ENCODE measurements at places on chromosomes 5 and 9.

- no peak for DNase-seq
These were observed 47.7 kb downstream of the UGCG start for GRCh38 chr9:111944241-111944866.

- no peak for DNase-seq
These were observed 1.4 kb upstream of the SPAAR start for GRCh38 chr9:35907711-35908503.

DNA sequence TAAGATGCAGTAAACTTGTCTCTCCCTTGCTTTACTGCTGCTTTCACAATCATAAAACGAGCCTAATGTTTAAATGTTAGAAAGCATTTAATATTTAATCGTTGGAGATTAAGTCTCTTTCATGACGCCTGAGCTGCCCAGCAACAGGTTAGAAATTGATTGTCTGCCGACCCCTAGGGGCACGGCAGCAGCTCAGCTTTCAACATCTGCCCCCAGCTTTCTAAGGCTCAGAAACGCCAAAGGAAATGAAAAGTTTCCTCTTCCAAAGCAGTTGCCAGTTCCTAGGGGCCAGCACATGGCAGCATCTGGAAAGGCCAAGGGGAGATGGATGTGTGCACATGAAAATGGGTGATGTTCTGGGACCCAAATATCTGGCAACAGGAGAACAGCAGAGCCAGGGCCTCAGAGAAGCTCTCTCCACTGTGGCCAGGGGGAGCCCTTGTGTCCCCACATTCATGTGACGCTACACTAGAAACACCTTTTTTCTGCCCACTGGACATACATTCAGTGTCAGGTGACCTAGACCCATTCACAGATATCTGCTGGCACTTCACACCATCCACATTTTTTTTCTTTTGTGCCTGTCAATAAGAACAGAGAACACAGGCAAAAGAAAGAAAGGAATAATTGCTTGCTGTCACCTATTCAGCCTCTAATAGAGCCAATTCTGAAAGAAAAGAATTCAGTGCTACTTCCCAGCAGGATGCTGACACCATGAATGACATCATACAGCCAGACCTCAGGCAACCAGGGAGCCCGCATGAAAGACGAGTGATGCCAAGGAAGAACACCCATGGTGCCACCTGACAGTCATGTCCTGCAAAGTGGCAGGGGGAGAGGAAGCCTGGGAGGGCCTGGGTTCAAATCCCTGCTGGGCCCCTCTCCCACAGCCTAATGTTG lies 205.0 kb upstream of the TAS2R1 start:
- DNase-seq: no peak

DNA sequence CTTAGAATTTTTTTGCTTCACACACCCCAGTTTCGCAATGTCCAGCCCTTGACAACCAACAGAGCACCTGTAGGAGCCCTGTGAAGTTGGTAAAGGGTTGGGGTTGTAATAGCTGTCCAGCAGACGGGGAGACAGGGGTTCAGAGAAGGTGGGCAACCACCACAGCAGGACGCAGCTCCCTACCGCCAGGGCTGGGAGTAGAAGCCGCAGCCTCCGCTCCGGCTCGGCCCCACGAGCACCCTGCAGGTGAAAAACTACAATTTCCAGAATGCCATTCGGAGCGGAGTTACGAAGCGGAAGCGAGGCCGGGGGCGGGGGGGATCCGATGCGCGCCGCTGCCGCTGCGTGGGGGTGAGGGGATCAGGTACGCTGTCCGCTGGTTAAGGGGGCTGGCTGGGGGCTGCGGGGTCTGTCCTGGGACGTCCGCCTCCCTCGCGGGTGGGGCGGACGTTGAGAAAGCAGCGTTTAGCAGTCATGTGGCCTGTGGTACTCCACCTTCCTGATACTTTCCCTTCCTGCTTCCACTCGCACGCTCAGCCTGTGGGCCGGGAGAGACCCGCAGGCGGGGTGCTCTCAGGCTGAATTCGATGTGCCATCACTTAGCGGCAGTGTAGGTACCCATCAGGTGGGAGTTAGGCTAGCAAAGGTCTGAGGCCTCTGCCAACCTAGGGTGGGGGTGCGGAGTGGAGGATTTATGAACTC lies at the start of gene TRMT10B:
Gene TRMT10B (plus strand): TSS at position 317 of the 702 bp plus-strand sequence. CDS start 8,127 bp downstream, outside the sequence.
- DNase-seq: peak; percentile 65

GRCh38 chr9:133608382-133608781 lies 807 bp downstream of the FAM163B start:
- no peak for DNase-seq

DNA sequence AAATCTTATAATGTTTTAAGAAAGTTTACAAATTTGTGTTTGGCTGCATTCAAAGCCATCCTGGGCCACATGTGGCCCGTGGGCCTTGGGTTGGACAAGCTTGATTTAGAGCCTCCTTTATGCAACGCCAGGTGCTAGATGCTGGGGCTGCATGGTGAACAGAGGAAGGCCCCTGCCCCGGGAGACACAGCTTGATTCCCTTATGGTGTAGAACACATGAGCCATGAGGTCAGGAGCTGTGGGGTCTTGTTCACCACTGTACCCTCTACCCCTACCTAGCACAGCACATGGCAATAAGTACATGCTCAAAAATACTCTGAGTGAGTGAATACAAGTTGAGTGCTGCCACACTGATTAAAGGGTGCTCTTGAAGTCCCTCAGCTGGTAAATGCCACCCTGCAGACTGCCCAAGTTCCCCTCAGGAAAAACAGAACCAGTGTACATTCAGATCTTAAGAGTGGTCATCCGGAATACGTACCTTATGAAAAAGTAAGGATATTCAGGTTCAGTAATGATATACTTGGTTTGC lies 71.9 kb downstream of the ARRDC3 start:
- DNase-seq: no peak

- no peak for DNase-seq
These were observed 9.2 kb upstream of the CFAP157 start for GRCh38 chr9:127697575-127697974.

DNA sequence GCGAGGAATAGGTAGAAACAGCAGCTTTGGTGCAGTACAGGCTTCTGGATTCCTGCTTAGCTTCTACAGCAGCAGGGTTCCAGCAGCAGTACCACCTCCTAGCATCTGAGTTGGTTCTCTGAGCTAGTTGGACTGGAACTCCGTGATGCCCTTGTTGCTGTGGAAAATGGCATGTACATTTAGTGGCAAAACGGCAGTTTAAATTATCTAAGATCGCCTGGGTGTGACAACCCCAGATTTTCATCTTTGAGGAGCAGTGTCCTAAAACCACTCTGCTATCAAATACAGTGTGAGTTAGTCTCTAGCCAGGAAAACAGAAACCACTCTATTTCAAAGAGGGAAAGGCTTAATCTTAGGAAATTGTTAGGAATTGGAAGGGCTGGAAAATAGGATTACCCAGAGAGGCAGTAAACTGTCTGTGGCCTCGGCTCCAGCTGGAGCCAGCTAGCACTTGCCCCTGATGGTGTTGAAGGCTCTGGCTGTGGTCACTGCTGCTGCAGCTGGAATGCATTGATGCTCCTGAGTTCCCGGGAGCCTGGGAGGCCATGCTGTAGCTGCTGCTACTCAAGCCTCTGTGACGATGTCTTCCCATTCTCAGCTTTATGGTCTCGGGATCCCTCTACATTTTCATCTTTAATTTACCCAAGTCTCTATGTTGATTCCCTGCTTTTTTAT lies 29.4 kb downstream of the RAD23B start:
- no peak for DNase-seq

DNA sequence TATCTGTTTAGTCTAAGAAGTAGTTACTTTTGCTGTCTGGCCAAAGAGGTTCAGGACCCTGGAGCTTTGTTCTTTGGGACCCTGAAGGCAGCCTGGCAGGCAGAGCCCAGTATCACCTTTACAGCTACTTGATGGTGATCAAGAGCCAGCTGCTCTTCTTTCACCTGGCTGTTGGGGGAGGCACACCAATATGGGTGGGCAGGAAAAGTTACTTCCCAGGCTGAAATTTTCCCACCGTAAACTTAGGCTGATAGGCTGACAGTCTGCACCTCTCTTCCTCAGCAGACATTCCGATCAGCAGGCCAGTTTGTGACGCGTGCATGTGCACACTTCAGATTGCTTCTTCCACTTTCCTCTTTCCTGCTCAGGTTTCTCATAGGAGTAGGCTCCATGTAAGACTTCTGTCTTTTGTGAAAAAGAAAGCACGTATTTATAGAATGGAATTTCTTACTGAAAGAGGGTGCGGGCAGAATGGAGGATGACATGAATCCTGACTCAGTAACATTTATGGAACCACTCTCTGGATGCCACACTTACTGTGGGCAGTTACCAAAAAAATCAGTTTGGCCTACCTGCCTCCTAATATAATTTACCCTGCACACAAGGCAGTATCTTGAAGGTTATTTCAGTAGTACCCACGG lies 223.9 kb upstream of the DMRT1 start:
- no peak for DNase-seq

DNA sequence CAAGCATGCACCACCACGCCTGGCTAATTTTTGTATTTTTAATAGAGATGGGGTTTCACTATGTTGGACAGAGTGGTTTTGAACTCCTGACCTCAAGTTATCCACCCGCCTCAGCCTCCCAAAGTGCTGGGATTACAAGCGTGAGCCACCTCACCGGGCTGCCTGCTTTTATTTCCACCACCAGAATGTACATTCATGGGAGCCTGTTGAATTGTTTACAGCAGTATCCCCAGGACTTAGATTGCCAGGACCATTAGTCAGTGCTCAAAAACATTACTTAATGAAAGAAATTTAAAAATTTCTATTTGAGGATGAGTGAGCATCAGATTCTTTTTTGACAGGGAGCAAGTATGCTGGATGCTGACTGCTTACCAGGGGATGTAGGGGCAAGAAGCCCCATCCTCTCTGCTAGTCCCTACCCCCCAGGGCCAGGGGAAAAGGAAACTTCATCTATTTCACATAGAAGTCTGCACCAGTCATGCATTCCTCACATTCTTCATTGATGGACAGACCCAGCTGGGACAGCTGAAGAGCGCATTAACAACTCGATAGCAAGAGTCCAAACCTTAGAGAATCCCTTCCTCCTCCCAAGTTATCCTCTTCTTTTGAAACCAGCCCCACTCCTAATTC lies 10.3 kb upstream of the RGMB start:
- no peak for DNase-seq

DNA sequence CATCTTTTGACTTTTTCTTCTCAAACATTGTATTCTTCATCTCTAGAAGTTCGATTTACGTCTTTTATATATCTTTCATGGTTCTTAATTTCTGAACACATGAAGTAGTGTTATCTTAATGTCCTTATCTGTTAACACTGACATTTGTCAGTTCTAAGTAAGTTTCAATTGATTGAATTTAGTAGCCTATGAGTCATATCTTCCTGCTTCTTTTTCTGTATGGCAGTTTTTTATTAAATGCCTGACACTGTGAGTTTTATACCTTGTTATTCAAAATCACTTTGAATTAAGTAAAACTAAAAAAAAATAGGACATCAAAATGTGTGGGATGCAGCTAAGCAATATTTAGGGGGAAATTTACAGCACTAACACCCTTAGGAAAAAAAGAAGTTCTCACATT lies 707.0 kb upstream of the ACO1 start:
- DNase-seq: no peak

DNA sequence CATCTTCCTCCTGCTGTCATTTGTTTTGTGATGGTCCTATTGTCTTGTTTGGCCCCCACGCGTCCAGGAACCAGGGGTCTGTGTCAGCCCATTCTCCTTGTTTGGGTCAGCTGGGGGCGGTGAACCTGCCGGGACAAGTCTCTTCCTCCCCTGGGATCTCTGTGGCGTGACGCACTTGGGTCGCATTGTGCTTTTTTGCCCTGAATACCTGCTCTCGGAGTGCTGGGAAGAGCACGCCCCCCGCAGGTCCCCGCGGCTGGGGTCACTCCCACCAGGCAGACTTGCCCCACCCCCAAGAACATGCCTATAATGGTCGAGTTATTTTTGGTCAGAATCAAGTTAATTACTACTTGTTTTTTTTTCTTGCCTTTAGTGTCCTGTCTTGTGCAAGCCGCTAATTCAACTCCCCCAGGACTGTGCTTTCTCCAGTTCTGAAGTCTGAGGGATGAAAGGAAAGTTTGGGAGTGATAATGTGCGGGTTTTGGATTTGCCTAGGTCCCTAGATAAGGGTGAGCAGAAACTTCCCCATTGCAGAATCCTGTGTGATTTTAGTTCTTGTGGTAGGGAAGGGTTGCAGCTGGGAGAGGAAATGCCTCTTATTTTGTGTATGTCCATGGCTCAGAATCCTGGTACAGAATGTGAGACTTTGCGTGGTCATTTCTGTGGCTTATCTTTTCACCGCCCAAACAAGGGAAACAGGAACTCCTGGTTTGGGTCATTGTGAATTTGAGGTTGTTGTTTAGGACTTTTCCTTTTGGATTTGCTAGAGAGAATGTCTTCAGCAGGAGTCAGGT lies 789 bp downstream of the ACER2 start:
- no peak for DNase-seq

DNA sequence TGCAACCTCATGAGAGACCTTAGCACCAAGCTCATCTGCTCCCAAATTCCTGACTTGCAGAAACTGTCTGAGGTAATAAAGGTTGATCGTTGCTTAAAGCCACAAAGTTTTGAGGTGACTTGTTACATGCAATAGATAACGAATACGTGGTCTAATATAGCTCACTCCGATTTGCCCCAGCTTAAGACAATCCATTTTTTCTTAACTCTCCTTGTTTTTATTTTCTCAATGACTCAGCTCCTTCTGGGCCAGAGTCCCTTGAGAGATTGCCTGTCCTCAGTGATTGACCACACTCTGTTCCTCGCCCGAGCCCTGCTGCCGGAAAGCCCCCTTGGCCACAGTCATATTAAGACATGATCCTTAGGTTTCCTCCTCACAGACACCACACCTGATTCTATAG lies 63.7 kb upstream of the FANCC start:
- no peak for DNase-seq

GRCh38 chr9:18575686-18576085 lies 101.7 kb downstream of the ADAMTSL1 start:
- DNase-seq: no peak

- DNase-seq: no peak
These were observed 65.2 kb downstream of the RASGEF1C start for GRCh38 chr5:180143656-180144364.

- no peak for DNase-seq
These were observed 18.1 kb upstream of the ZNF484 start for GRCh38 chr9:92895812-92896436.

GRCh38 chr9:3447788-3448187 lies 78.0 kb downstream of the RFX3 start:
- no peak for DNase-seq

DNA sequence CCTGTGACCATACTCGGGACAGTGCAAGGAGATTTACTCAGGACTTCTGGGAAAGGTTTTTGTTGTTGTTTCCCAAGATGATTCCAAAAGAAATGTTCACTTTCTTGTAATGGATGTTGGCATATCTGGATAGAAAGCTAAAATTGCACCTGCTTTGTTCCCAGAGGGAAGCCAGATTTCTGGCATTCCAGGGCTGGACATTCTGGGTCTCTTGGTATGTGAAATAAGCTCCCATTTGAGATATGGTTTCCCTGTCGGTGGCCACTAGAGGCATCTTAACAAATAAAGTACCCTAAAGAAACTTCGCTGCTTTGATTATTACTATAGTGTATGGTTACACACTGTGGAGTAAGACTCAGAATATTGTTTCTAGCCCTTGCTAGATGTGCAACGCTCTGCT lies 737.3 kb downstream of the BRINP1 start:
- no peak for DNase-seq

- DNase-seq: no peak
These were observed 36.8 kb downstream of the ELL2 start for GRCh38 chr5:95924720-95925377.

Measured in stimulated activated CD8-positive, alpha-beta memory T cell treated with anti-CD3 and anti-CD28 coated beads, Interleukin-2, amount 100 ng/mL, for 48 hours (primary cell).